ENCODE measurements at places on chromosomes 2 and 18.

DNA sequence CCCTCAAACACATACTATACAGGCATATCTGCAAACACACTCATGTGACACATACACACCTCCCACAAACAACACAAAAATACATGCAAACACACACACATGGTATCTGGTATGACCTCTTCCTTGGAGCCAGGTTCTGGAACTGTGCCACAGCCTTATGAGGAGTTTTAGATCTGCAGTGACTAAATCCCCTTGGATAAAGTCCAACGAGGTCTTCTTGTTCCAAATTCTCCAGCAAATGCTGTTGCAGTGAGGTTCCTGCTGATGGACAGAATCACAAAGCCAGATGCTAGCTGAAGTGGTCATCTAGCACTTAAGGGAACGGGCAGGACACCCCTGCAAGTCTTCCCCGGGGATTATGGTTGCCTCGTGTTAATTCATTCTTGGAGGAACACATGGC lies 54.5 kb upstream of the DAPL1 start:
- DNase-seq, result no peak

GRCh38 chr2:114005110-114005783 lies 115.4 kb downstream of the ACTR3 start:
- DNase-seq, result no peak

DNA sequence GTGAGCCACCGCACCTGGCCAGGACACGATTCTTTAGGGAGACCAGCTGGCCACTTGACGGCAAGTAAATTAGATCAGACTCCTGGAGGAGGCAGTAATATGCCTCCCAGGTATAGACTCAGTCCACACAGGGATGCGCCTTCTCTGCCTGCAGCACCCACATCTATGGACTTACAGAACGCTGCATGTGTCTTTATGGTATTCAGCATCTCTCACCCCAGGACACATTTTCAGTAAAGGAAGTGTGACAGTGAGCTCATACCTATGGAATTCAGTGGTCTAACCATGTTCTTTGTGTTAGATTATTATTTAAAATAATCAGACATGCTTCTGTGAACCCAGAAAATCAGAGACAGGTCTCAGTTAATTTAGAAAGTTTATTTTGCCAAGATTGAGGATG lies 5.9 kb upstream of the NARS1 start:
- DNase-seq, result no peak

- DNase-seq, result peak; percentile 54
Observed at GRCh38 chr2:240868286-240869108, at the start of gene AGXT. Gene AGXT, plus strand, starts transcription at chr2:240868824. Its CDS starts 42 bp downstream, at chr2:240868866.

DNA sequence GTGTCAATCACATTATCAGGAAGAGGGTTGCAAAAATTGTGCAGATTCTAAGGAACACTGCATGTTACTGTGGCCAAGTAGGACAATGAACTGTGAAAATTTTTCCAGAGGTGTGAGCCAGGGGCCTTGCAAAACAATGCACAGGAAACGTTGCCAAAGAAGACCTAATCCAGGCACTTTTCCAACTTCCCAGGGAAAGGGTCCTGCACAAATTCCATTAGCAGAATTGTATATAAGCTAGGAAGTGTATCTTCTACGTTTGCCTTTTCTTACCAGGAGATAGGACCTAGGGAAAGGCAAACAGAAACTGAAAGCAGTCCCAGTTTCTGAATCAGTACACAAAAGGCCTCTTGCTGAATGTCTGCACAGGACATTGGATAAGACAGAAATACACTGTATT lies 1888.3 kb upstream of the CELF4 start:
- no peak for DNase-seq

- no peak for DNase-seq
Observed at GRCh38 chr2:8984157-8984556, 19.3 kb downstream of the MBOAT2 start.

DNA sequence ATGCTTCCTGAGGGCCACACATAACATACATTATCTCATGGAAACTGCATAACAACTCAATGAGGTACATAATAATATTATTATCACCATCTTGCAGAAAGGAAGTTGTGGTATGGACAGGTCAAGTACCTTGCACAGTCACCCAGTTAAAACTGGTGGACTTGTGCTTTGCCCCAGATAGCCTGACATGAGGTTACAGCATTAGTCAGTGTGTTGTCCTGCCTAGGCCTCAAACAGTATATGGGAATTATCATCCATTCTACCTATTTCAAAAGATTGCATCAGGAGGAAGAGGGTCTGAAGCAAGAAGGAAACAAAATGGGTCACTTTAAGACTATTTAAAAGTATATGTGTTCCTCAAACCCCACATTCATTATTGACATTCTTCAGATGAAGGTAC lies 5.4 kb upstream of the ANTXR1 start:
- DNase-seq, result no peak

- no peak for DNase-seq
Observed at GRCh38 chr18:28735731-28736130, 558.8 kb upstream of the CDH2 start.

GRCh38 chr18:55115606-55116005 lies 156.3 kb upstream of the CCDC68 start:
- DNase-seq, result no peak
